CD4-positive, alpha-beta T cell (primary cell): ENCODE measurements at places on chromosomes 6 and 20. TPM values are rescaled to one million over a fixed set of nuclear protein-coding genes. Genes with fewer than 3 reads are reported as not detected.
A peak's percentile ranks its signal among the peaks of the same experiment; 100 is the strongest.

DNA sequence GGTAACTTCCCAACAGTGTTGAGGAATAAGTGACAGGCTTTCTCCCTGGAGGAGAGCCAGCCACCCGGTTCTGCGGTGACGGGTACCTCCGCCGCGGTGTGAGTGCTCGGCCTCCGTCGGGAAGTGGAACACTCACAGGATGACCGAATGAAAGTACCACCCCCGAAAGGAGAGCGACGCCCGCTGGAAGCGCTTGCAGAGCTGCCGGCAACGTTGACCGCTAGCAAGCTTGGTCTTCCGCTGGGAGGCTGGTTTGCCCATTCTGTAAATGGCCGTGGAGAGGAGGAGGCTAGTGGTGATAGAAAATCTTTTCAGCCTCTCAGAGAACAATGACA lies 614 bp upstream of the TMEM242 start:
- DNase-seq = no peak
- no peaks in the 10 kb centered on the region for H3K27me3 ChIP-seq
- H3K27ac ChIP-seq = no peak overlapping the region
- peaks cover 4% of the 10 kb centered on the region for H3K36me3 ChIP-seq
- H3K4me1 ChIP-seq = peaks cover 17% of the 10 kb centered on the region
- H3K4me3 ChIP-seq = peak overlapping the region; percentile 91

GRCh38 chr6:90216072-90216977 lies 80.3 kb downstream of the BACH2 start:
- H3K4me1 ChIP-seq = peaks cover 60% of the 10 kb centered on the region
- DNase-seq = no peak
- no peaks in the 10 kb centered on the region for H3K27me3 ChIP-seq
- no peaks in the 10 kb centered on the region for H3K36me3 ChIP-seq
- H3K27ac ChIP-seq = peak overlapping the region; percentile 52
- H3K4me3 ChIP-seq = no peak overlapping the region

DNA sequence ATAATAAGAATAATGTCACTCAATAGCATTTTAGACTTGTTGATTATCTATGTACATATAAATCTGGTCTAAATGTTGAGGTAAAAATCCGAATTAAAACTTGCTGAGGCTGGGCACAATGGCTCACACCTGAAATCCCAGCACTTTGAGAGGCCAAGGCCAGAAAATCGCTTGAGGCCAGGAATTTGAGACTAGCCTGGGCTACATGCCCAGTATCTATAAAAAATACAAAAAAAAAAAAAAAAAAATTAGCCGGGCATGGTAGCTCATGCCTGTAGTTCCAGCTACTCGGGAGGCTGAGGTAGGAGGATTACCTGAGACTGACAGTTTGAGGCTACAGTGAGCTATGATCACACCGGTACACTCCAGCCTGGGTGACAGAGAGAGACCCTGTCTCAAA lies 34.2 kb upstream of the SUPT3H start:
- no peak for DNase-seq
- H3K27ac ChIP-seq = no peak overlapping the region
- H3K4me3 ChIP-seq = no peak overlapping the region

DNA sequence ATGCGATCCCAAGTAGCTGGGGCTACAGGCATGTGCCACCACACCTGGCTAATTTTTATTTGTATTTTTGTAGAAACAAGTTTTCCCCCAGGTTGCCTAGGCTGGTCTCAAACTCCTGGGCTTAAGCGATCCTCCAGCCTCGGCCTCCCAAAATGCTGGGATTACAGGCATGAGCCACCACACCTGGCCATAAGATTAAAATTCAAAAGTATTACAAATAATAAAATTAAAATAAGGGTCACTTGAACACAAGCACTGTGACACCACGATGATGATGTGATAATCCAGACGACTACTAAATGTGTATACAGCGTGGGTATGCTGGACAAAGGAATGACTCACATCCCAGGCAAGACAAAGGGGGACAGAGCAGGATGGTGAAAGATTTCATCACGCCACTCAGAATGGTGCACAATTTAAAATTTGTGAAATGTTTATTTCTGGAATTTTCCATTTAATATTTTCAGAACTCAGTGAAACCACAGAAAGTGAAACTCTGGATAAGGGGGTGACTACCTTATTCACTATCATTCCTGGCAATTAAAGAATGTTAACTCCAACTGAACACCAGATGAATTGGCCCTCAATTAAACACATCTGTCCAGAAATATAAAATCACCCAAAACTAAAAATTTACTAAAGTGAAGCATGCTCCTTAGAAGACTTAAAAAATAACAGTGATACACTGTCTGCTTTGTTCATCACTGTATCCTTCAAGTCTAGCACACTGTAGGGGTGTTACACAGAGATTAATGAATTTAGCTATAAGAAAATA lies 13.1 kb downstream of the B4GALT5 start:
- no peak overlapping the region for H3K4me3 ChIP-seq
- no peaks in the 10 kb centered on the region for H3K36me3 ChIP-seq
- no peaks in the 10 kb centered on the region for H3K27me3 ChIP-seq
- no peak for DNase-seq

GRCh38 chr20:51536116-51537069 lies 6.1 kb downstream of the NFATC2 start:
- no peak for DNase-seq
- H3K4me3 ChIP-seq = no peak overlapping the region
- no peak overlapping the region for H3K27ac ChIP-seq
- peaks cover 90% of the 10 kb centered on the region for H3K4me1 ChIP-seq
- H3K36me3 ChIP-seq = peaks cover 30% of the 10 kb centered on the region
- no peaks in the 10 kb centered on the region for H3K27me3 ChIP-seq

DNA sequence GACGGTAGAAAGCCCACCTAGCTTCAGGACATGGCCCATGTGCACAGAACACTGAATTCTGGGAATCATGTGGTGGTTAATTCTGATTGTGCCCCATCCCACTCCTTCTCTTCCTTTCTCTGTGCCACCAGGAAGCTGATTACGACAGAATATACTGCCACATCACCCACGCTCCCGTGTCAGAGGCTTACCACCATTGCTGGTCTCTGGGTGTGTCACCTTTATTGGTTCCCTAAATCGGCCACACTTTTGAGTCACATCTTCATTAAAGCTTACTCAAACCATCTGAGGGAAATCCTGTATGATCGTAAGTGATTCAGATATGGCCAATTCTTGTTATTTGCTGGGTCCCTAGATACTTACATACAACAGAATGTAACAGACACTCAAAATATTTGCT lies 3.1 kb downstream of the TRMT6 start:
- H3K4me3 ChIP-seq = no peak overlapping the region
- DNase-seq = no peak
- H3K27me3 ChIP-seq = no peaks in the 10 kb centered on the region

DNA sequence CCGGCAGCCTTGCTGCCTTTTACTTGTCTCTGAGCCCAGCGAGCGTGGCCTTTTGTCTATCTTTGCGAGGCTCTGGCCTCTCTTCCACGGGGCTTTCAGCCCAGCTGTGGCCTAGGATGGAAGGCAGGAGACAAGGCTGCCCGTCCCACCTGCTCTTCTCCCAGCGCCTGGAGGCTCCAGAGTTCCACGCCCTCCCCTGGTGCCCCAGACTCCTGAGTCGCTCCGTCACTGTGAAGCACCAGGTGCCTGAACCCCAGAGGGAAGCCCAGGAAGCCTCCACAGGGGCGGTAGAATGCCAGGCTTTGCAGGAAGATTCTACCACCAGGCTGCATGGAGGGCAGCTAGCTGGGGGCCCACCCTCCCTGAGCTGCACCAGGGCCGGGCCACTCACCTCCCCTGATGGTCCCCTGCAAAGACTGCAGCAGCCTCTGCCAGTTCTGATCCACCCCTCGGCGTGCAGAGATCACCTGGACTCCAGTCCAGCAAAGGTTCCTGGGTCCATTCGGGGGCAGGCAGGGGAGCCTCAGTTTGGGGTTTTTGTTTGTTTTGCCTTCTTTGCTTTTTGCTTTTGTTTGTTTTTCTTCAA lies 384.6 kb downstream of the CDH4 start:
- no peak overlapping the region for H3K4me3 ChIP-seq
- no peaks in the 10 kb centered on the region for H3K27me3 ChIP-seq
- no peaks in the 10 kb centered on the region for H3K4me1 ChIP-seq
- no peaks in the 10 kb centered on the region for H3K36me3 ChIP-seq

DNA sequence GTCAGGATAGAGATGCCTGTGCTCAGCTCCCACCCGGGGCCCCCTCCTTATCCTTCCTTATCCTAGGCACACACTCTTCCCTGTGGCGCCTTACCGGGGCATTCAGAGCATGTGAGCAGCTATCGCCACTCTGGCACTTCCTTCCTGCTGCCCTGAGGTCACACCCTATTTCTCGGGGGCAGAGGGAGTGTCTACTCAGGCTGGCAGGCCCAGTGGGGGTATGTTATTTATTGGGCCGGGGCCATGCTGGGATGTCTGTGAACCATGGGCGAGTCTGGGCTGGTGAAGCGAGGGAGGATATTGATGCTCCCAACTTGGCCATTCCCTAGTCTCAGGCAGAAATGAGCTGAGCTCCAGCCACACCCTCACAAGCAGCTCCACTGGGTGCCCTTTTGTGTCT lies 3.9 kb upstream of the LY6G6D start:
- DNase-seq = no peak
- H3K4me3 ChIP-seq = no peak overlapping the region
- peaks cover 14% of the 10 kb centered on the region for H3K4me1 ChIP-seq
- no peaks in the 10 kb centered on the region for H3K27me3 ChIP-seq
- H3K36me3 ChIP-seq = no peaks in the 10 kb centered on the region

DNA sequence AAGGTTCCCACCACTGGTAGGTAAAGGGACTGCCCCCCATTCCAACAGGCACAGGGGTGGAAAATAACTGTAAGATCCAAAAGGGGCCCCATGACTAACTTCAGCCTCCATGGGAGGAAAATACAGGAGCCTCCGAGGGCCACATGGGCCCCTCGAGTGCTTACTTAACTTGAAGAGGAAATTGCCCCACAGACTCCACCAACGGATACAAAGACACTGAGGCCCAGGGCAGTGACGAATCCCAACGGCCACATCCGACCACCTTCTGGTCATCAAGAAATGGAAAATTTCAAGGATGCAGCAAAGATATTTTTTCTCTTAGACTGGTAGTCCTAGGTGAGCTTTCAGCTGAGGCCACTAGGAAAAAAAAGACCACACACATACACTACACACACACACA lies 116.0 kb upstream of the MRPS10 start:
- H3K27ac ChIP-seq = no peak overlapping the region
- no peaks in the 10 kb centered on the region for H3K27me3 ChIP-seq
- H3K4me3 ChIP-seq = no peak overlapping the region
- no peaks in the 10 kb centered on the region for H3K36me3 ChIP-seq
- peaks cover 10% of the 10 kb centered on the region for H3K4me1 ChIP-seq

DNA sequence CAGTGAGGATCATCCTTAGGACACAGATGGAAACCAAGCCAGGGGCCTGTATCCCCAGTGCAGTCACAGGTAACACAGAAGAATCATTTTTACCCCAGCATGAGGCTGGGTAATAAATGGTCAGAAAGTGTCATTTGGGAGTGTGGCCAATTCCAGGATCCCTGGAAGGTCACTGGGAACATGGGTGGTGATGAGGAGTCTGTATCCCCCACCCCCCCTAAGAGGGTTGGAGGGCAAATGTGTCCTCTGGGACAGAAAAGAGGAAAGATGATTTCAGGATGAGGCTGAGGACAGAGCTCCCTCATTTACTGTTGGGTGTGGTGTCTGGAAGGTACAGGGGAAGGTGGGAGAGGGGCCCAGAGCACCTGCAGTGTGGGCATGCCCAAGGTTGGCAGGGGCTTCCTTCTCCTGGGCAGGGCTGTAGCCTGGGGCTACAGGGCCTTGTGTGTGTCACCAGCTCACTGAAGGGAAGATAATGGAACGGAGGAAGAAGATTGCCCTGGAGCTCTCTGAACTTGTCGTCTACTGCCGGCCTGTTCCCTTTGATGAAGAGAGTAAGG lies 34.5 kb downstream of the PLCG1 start:
- peaks cover 32% of the 10 kb centered on the region for H3K4me1 ChIP-seq
- H3K4me3 ChIP-seq = no peak overlapping the region
- H3K27me3 ChIP-seq = no peaks in the 10 kb centered on the region
- no peak for DNase-seq

The ZNF165 gene
- 5.1 TPM for total RNA-seq

The TBX18 gene
- total RNA-seq = not detected

The CLPSL2 gene
- total RNA-seq = not detected
